SJSA1 (cell line): ENCODE measurements at places on chromosomes 3 and 15. TPM values are rescaled to one million over a fixed set of nuclear protein-coding genes. Genes with fewer than 3 reads are reported as not detected.

DNA sequence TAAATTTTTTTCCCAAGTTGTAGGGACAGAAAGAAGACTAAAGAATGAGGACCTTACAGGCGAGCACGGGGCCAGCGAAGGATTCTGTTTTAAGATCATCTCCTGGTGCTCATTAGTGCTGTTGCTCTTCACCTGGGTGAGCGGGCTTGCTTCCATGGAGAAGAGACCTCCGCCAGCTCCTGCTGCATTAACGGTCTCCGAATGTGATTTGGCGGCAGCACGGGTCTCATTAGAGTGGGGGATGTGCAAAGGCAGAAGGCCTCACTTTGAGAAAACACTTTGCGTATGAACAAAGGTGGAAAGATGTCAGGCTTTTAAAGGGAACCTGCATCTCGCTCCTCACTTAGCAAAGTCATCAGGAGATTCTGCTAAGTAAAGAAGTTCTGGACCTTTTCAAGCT, 753.4 kb upstream of the CFAP20DC start:
- DNase-seq: no peak
- H3K4me3 ChIP-seq: no peak overlapping the region
- no peak overlapping the region for H3K27ac ChIP-seq
- no peaks in the 10 kb centered on the region; the same call in 1 of the 2 replicates for H3K36me3 ChIP-seq
- H3K4me1 ChIP-seq: peaks cover 4% of the 10 kb centered on the region

- peaks cover 3% of the 10 kb centered on the region for H3K27me3 ChIP-seq
- DNase-seq: no peak
- H3K4me1 ChIP-seq: no peaks in the 10 kb centered on the region
- no peak overlapping the region for H3K4me3 ChIP-seq
Measured at GRCh38 chr3:195591220-195591619, 7.5 kb upstream of the APOD start.

GRCh38 chr3:177141899-177142646, 55.2 kb downstream of the TBL1XR1 start:
- H3K4me1 ChIP-seq: peaks cover 15% of the 10 kb centered on the region
- H3K27ac ChIP-seq: no peak overlapping the region
- H3K4me3 ChIP-seq: no peak overlapping the region
- H3K36me3 ChIP-seq: peaks cover 6% of the 10 kb centered on the region

DNA sequence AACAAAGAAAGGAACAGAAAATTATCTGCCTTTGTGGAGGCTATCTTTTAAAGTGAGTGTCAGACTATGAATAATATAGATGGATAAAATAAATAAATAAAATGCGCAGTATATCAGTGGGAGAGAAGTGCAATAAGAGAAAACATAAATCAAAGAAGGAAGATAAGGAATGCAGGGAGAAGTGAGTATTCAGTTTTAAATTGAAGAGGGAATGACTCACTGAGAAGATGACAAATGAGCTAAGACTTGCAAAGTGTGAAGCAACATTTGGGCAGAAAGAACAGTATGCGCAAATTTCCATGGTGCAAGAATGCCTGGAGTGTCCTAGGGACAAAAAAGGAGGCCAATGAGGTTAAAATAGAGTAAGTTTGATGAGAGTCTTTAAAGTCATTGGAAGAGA, 1300.1 kb upstream of the ALCAM start:
- no peak overlapping the region for H3K4me3 ChIP-seq
- H3K27ac ChIP-seq: no peak overlapping the region
- no peaks in the 10 kb centered on the region for H3K27me3 ChIP-seq
- no peaks in the 10 kb centered on the region for H3K4me1 ChIP-seq
- DNase-seq: no peak
- H3K36me3 ChIP-seq: no peaks in the 10 kb centered on the region

DNA sequence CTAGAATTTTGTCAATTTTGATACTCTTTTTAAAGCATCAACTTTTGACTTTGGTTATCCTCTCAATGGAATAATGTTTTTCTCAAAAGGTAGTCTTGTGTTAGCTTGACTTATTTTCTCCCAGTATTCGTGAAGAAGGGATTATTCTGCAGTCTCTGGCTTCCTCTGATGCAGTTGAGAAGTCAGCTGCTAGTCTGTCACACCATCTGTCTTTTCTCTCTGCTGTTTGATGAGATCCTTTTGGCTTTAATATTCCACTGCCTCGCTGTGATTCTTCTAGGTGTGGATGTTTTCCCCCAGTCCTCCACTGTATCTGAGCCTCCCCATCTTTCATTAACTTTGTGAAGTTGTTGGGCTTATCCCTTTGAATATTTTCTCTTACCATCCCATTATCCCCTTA, 141.0 kb downstream of the WDR72 start:
- no peak overlapping the region for H3K4me3 ChIP-seq
- no peaks in the 10 kb centered on the region for H3K4me1 ChIP-seq
- no peak overlapping the region for H3K27ac ChIP-seq
- no peak for DNase-seq
- H3K27me3 ChIP-seq: no peaks in the 10 kb centered on the region

SCN11A gene
- total RNA-seq: not detected in 2 replicates

MCF2L2 gene
- 0.03 TPM in 1 of 2 replicates, not detected in the other for total RNA-seq
